Osteoblast (primary cell): ENCODE measurements at places on chromosomes 5 and 9.

- peak; percentile 75 for DNase-seq
- peak overlapping the region; percentile 8 for H3K27ac ChIP-seq
- H3K27me3 ChIP-seq: no peaks in the 10 kb centered on the region
- H3K36me3 ChIP-seq: no peaks in the 10 kb centered on the region
- peaks cover 12% of the 10 kb centered on the region for H3K4me1 ChIP-seq
- H3K4me3 ChIP-seq: no peak overlapping the region
These were observed 173.9 kb downstream of the WDR70 start for GRCh38 chr5:37552770-37553719.

DNA sequence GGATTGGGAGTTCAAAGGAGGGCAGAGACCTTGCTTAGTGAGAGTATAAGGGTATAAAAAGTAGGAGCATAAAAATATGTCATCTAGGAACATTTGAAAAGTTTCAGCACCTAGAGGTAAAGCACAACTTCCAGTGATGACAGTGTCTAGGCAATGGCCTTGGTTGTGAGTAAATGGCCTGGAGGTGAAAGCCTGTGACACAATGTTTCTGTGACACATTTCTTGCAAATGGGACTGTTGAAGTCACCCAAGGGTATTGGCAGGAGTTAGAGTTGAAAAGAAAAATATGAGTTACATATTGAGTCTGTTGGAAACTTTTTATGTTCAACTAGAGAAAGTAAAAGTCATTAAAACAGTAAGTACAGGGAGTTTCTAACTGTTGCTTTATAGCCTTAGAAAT lies 14.8 kb downstream of the C5orf47 start:
- DNase-seq: no peak
- peaks cover 4% of the 10 kb centered on the region for H3K27me3 ChIP-seq
- no peaks in the 10 kb centered on the region for H3K36me3 ChIP-seq
- H3K4me3 ChIP-seq: no peak overlapping the region

DNA sequence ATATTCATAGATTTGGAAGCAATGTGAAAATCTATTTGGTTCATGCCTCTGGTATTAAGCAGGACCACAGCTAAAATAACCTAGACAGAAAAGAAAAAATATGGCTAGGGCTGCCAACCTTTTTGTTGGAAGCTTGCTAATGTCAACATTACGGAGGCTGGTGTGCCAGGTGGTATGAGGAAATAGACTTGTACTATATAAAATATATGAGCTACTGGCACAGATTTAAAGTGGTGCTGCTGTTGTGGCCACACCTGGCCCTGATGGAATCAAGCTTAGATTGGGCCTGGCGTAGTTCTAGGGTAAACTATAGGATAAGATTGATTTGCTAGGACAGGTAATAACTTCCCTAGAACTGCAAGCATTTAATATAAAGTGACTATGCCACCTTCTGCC lies 10.6 kb upstream of the PARP8 start:
- H3K27ac ChIP-seq: no peak overlapping the region
- DNase-seq: peak; percentile 9
- H3K27me3 ChIP-seq: no peaks in the 10 kb centered on the region
- no peaks in the 10 kb centered on the region for H3K36me3 ChIP-seq
- H3K4me1 ChIP-seq: no peaks in the 10 kb centered on the region

DNA sequence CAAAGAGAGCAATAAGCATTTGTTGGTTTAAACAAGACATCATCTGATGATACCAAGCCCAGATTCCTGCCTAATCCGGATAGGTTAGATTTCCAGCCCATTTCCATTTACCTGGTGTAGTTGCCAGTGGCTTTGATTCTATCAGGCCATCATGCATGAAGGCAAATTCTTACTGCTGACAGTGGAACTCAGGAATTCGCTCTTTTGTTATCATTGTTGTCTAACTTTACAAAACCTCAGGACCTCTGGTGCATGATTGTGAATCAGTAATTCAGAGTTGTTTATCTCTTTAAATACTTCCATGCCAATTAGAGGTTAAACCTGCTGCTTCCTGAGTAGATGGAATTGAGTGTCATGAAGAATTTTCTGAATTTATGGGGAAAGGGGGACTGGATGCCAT lies 76.5 kb downstream of the C9orf152 start:
- no peaks in the 10 kb centered on the region for H3K27me3 ChIP-seq
- DNase-seq: peak; percentile 59
- H3K27ac ChIP-seq: peak overlapping the region; percentile 56
- no peak overlapping the region for H3K4me3 ChIP-seq

GRCh38 chr5:151270599-151270998 lies 17.6 kb downstream of the GM2A start:
- H3K27ac ChIP-seq: no peak overlapping the region
- no peak overlapping the region for H3K4me3 ChIP-seq
- H3K36me3 ChIP-seq: peaks cover 10% of the 10 kb centered on the region
